ENCODE measurements at places on chromosomes 4 and X. TPM values are rescaled to one million over a fixed set of nuclear protein-coding genes. Genes with fewer than 3 reads are reported as not detected.

Gene PCDH19
- total RNA-seq: 2.6 TPM

Gene UGT8
- total RNA-seq: 2.1 TPM

Gene ETDC
- not detected for total RNA-seq

Gene SSX2
- not detected for total RNA-seq

Gene CLNK
- total RNA-seq: not detected

Gene CTSO
- 20.4 TPM for total RNA-seq

Gene ZNF141
- 15.7 TPM for total RNA-seq

Gene MAGEA2
- total RNA-seq: not detected

Gene NPY1R
- total RNA-seq: 9.9 TPM

Gene MRPL1
- total RNA-seq: 38.6 TPM

Gene OTUD6A
- not detected for total RNA-seq

Gene SEC31A
- 229 TPM for total RNA-seq

Measured in skeletal muscle tissue (tissue), 5 donors.